ENCODE measurements at places on chromosomes 6 and 20.

DNA sequence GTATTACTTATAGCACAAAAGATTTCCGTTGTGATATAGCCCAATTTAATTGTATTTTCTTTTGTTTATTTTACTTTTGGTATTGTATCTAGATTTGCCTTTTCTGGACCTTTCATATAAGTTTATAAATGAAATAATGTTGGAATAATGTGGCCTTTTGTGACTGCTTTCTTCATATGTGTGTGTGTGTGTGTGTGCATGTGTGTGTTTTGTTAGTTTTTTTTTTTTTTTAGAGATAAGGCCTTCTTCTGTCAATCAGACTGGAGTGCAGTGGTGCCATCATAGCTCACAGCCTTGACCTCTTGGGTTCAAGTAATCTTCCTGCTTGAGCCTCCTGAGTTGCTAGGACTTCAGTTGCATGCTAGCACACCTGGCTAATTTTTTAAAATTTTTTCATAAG, 37.8 kb upstream of the ASXL1 start:
- DNase-seq = no peak

DNA sequence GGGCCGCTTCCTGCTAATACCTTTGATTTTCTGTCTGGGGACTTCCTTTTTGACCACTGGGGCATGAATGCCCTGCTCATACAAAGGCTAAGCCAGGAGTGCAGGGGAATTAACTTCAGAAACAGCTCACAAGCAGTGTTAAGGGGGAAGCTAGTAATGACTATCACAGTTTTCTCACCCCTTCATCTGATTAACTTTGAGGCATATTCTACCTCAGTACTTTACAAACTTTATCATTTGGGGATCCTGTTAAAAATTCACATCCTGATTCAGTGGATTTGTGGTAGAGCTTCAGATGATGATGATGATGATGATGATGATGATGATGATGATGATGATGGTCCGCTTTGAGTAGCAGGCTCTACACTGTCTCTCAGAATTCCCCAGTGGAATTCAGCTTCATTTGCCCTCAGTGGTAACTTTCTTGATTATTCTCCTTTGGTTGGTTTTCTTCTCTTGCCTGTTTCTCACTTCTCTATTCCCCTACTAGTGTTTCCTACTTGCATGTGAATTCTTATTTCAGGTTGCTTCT, 78.4 kb upstream of the TMEM170B start:
- no peak for DNase-seq

DNA sequence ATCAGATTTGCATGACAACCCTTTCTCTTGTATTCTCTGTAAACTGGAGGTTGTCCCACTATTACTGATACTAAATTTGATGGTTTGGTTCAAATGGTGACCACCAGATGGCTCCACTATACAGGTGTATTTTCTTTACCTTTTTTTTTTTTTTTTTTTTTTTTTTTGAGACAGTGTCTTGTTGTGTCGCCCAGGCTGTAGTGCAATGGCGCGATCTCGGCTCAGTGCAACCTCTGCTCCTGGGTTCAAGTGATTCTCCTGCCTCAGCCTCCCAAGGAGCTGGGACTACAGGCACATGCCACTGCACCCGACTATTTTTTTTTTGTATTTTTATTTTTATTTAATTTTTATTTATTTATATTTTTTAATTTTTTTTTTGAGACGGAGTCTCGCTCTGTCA, 6.6 kb upstream of the WTAP start:
- peak; percentile 59 for DNase-seq

DNA sequence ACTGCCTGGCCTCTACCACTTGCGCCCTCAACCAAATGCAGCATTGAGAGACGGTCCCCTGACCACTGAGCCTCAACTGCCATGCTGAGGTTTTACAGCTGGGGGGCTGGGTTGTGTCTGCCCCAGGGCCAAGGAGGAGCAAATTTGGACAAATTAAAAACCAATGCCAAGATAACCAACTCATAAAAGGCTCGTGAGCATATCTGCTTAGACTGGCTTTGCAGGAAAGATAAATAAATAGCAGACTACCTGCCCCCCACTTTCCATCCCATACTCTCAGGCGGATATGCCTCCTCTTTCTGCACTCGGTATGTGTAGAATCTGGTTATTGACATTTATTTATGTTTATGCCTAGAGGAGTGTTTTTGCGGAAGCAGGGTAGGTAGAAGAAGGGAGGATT, 76.8 kb downstream of the ZDHHC14 start:
- no peak for DNase-seq

- DNase-seq = no peak
These were observed 24.1 kb downstream of the KIF25 start for GRCh38 chr6:168021581-168021980.

GRCh38 chr6:112150363-112150762, 63.0 kb downstream of the FAM229B start:
- DNase-seq = no peak

DNA sequence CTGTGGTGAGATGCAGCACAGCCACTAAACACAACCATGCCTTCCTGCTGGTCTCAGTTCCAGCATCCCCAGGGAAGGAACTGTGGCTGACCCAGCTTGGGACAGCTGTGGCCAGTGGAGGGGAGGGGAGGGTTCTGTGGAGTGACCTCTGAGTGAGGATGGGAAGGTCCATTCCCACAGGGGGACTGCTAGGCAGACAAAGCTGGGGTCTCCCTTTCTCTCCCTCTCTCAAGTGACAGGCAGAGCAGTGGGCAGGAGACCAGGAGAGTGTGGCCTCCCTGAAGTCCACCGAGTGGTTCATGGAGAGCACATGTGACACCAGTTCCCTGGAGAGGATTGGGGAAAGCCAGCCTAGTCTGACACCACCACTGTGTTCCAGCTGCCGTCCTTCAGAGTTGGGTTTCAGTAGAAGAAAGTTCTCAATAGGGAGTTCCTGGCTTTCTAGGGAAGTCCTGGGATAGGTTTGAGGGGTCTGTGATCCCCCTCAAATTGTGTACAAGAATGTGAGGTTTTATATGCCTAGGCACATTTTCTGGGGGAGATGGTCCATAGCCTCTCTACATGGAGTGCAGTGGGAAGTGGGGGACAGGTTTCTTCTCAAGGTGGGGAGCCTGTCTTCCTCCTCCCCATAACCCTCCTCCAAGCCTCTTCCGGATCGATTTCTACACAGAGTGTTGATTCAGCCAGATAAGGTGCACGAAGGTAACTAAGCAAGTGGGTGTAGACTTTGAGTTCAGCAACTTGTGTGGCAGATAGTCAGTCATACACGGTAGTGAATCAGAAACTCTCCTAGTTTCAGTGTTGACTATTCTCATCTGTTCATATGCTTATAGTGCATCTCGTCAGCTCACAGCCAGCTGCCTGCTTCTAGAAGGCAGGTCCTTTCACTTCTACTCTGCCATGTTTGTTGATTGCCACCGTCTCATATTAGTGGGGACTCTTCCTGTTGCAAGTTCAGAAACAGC, 18.9 kb downstream of the MANBAL start:
- no peak for DNase-seq
